ENCODE measurements at places on chromosomes 12 and 14.

DNA sequence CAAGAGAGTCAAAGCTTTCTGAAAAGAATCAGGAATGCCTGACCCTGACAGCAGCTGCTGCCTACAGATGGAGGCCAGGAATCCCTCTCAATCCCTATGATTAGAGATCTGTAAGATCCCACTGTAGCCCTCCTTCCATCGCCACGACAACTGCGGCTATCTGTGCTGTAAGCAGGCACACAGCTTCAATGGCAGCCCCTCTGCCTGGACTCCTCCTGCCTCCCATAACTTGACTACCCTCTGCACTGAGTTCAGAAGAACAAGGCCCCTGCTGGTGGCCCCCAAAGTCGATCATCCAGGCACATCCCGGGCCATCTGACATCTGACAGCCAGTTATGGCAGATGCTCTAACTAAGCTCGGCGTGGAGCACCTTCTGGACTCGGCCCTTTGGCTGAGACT, 2.9 kb downstream of the CLMN start:
- DNase-seq = no peak

GRCh38 chr12:69457433-69457832, 12.8 kb upstream of the FRS2 start:
- DNase-seq = no peak

DNA sequence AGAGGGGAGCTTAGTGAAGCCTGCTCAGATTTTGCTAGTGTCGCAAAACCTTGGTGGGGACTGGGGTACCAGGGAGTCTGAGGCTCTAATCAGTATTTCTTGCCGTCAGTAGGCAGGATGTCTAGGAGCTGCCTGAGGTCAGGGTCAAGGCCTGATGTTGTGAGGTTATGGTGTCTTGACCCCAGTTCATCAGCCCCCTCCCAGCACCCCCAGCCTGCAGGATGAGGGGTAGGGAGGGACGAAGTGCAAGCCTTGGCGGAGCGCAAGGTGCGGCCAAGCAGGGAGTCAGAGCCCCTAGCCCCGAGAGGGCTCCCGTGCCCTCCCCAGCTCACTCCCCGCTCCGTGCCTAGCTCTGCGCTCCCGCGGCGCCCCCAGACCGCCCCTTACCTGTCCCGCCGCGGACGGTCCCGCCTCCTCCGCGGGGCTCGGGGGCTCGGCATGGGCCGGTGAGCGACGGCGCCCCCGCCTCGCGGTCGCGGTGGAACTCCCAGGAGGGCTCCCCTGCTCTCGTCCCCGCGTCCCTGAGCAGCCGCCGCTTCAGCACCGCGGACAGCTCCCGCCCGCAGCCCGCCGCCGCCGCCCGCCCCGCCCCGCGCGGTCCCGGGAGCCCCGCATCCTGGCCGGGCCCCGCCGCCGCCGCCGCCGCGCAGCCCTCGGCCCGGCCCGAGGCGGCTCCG, 347 bp downstream of the SYNDIG1L start:
- DNase-seq = peak; percentile 9

GRCh38 chr12:5510251-5510805, 78.4 kb downstream of the NTF3 start:
- no peak for DNase-seq

DNA sequence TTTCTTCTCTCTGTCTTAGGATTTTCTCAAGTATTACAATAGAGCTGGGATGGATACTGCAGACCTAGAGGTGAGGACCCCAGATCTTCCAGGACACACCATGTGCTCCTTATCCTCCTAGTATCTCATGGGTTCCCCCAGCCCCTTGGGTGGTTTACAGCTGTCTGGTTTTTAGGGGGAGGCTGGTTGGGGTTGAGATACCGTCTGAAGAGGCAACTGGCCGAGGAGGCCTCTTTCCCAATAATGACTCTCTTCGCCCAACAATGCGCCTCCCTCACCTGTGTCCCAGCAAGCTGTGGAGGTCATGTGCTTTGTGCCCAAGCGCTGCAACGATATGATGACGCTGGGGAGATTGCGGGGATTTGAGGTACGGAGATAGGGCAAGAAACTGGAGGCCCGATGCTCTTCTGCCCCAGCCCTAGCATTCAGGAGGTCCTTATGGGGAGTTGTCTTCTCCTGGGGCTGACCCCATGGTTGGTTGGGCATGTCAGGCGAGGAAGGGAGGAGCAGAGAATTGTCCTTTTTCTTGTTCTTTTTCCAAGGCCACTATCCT, 3.8 kb downstream of the ARHGEF25 start:
- no peak for DNase-seq

- DNase-seq = peak; percentile 16
Observed at GRCh38 chr14:65206448-65207096, 104.3 kb upstream of the MAX start.

GRCh38 chr12:27285403-27285802, 41.3 kb downstream of the STK38L start:
- DNase-seq = no peak

DNA sequence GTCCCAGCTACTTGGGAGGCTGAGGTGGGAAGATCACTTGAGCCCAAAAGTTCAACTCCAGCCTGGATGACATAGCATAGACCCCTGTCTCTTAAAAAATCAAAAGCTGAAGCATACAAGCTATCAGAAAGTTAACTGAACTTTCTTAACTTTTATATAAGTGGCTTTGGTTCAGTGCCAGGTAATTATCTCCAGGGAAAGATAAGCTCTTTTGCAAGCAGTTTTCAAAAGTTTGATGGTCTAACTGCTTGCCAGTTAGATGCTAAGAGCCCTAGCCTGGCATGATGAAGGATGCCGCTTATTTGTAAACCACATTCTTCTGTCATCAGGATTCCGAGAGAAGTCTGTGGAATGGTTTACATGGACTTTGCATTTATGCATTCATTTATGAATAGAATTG, 409.1 kb downstream of the AEBP2 start:
- no peak for DNase-seq

DNA sequence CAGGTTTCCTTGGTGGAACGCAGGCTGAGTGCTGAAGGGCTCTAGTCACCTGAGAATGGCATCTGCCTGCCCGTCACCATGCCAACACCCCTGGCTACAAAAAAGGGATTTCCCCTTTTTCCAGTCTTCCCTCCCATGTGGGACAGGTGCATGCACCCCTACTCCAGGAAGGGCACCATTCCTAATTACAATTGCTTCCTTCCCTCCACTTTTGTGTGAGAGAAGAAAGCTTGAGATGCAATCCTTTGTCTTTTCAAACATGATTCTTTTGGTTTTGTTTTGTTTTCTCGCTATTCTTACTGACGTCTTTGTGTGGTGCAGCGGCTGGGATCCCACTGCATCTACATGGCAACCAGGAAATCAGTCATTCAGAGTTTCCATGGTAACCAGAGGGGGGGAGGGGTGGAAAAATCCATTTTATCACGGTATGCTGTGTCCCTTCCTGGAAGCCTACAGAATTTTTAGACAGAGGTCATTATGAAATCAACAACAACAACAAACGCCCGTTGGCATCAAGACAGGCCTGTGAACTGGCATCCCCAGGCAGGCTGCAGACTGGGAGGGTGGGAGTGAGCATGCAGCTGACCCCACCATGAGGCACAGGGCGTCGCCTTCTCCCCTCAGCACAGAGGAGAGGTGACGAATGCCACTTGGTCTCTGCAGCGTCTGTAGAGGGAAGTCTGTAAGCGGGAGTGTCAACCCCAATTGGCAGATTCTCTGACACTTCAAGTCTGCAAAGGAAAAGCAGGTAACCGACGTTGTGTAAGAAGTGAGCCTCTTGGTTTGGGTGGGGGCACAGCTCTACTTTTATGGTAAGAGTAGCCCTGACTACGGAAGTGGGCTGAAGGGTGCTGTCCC, 13.6 kb upstream of the GNG2 start:
- no peak for DNase-seq

DNA sequence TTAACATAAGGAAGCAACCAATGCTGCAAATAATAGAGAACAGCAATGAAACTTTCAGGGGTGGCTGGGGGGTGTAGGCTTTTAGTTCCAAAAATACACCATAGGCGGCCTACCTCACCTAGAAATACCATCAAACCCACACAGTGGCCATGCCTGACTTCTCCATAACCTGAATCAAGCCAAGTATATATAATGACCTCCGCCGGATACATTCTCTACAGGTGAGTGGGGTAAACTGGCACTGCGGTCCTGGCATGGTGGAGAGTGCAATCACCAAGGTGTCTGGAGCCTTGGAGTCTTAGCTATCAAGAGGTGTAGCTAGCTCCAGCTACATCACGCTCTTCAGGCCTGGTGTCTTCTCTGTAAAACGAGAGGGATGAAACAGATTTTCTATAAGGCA, 1.2 kb downstream of the ZBTB25 start:
- DNase-seq = peak; percentile 27

GRCh38 chr14:88866305-88866704, 41.9 kb downstream of the TTC8 start:
- DNase-seq = no peak

- DNase-seq = no peak
Observed at GRCh38 chr12:46669720-46670119, 156.1 kb downstream of the SLC38A4 start.

- peak; percentile 14 for DNase-seq
Observed at GRCh38 chr12:79591988-79592387, 98.8 kb downstream of the PAWR start.

DNA sequence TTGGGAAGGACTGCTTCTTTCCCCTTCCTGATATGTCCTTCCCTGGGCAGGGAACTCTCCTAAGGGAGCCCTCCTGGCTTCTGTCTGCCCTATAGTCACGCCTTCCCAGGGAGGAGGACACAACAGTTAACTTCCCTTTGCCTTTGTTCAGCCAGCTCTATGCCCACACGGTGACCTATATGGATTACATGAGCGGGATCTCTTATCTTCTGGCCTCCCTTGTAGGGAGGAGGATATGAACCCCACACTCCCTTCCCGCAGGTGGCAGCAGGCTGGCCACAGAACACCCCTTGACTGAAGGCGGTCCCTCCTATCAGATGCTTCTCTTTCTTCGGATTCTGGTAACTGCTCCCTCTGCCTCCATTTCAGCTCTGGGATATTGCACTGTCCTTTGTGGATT, 135.6 kb upstream of the MAX start:
- DNase-seq = no peak

DNA sequence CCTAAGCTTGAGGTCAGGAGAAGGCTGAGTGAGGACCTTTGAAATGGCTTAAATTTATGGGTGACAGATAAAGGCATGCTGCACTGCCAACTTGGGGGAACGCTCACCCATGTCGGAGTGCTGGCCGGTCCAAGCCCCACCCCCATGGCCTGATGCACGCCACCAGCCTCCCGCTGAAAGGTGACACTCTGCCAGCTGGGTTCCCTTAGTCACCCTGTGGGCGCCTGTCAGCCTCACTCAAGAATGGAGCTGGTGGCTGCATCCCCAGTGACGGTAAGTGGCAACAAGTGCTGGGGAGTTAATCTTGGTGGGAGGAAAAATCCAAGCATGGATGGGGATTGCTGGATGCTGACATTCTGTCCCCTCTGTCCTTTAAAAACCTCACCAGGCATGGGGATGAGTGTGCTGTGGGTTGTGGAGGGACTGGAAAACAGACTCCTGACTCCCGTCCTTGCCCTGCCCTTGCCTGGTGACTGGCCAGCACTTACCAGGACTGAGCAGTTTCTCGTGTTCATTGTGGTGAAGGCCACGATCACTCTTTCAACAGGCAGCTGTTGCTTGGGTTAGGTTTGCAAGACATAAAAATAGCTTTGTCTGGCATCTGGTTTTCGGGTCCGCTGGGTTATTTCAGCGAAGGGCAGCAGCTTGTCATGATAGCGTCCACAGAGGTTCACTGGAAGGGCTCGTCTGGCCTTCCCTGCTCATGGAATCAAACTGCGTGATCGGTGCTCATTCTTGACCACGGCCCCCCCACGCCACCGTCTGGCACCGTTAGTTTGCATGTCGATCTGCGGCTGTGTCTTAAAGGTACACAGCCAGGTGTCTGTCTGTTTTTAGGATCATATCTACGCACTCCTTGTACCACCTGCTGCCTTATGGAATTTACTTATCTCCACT, 15.0 kb downstream of the ACACB start:
- DNase-seq = no peak

- DNase-seq = no peak
Observed at GRCh38 chr12:98579347-98579746, 14.1 kb upstream of the SLC25A3 start.

GRCh38 chr12:63154560-63154959, 3.6 kb upstream of the AVPR1A start:
- DNase-seq = no peak

DNA sequence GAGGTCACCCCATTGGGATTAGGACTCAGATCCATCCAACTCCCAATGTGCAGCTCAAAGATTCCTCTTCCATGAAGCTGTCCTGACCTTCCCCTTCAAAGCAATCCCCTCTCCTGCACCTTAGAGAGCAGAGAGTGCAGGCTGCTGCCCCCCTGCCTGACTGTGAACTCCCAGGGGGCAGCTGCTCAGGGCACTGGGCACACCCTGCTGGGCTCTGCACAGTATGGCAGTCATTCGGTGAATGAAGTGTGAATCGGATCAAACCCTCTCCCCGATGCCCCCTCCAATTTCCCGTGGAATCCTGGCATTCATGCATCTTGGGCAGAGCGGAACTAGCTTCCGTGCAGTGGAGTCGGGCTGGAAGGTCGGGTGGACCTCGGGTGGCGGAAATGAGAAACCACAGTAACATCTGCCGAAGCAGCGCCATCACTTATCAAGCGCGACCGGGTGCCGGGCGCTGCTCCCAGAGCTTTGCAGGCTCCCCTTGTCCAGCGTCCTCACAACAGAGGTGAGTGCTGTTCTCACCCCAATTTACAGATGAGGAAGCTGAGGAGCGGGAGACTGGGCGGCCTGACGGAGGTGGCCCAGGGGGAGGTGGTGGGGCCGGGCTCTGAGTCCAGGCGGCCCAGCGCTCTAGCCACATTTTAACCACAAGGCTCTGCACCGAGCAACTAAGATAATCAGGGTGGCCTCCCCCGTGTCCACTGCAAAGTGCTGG, 14.7 kb downstream of the GALNT9 start:
- no peak for DNase-seq

DNA sequence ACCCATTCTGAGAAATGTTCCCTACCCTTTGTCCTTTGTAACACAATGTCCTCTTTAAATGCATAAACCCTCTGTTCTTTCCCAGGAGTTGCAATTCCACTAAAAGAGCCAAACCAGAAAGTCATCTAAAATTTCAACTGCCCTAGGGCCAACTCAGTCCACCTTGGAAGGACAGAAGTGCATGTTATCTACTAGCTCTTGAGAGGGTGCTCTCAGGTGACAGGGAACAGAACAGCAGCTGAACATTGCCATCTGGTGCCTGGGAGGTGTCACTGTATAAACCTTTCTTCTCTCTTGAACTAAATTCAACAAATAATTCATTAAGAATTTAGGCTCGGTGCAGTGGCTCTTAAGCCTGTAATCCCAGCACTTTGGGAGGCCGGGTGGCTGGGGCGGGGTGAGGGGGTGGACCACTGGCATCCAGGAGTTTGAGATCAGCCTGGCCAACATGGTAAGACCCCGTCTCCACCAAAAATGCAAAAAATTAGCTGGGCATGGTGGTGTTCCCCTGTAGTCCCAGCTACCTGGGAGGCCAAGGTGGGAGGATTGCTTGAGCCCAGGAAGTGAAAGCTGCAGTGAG, 10.3 kb upstream of the FERMT2 start:
- DNase-seq = peak; percentile 75
